GM13976 (cell line): ENCODE measurements at places on chromosomes 5 and 9.

DNA sequence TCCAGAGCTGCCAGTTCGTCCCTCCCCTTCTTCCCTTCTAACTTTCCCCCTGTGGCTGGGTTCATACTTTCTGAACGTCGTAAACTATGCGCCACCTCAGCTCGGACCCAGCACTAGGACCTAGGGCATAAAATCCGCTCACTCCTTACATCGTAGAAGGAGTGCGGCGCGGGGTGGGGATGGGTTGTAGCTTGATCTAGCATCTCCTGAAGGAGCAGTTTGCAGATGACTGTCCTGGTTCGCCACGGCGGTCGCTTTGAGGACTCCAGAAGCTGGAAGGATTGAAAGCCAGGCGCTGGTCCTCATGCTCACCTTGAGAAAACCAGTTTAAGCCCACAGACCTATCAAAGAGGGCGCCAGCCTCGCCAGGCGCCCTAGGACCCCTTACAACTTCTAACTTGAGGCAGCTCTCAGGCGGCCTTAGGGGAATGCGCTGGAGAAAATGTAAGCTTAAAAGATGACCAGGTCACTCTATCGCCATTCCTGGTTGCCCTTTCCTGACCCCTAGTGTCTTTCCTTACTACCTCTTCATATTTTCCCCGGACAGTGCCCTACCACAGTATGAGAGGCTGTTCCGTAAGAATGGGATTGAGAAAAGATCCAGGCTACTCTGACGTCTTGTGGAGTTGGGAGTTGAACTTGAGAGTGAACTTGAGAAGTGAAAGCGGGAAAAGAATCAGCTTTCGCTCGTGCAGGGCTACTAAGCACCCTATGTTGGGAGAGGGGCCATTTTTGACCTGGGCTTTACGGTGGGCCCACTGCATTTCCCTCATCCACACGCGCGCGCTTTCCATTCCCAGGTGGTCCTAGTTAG, 2.8 kb downstream of the RORB start:
- peak; percentile 7 for DNase-seq

DNA sequence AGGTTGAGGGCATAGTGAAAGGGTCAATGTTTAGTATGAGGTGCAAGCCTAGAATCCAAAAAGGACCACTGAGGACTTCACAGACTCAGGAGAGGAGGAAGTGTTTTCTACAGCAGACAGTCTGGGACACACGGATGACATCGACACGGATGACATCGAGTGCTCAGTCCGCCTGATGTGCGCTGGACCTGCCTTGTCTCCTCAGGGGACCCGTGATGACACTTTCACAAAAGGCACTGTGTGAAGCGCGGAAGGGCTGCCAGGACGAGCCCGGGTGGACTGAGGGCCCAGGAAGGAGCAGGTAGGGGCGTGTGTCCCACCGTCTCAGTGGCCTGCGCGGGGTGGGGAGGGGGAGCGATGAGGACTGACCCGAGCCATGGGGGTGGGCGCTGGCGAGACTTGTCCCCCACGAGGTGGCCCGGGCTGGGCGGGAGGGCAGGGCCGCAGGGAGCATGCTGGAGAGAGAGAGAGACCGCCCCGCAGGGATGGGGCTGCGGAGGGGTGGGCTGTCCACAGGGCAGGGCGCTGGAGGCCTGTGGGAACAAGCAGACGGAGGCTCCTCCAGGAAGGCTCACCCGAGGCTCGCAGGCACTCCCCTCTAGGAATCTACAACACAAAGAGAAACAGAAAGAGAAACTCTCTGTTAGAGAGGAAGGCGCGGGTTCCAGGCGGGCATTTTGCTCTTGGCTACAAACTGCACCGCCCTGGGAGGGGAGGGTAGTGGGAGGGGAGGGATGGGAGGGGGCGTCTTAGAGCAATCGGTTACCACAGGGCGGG, 54.9 kb downstream of the USP20 start:
- no peak for DNase-seq

GRCh38 chr5:94501365-94501764, 117.0 kb downstream of the KIAA0825 start:
- DNase-seq = no peak

DNA sequence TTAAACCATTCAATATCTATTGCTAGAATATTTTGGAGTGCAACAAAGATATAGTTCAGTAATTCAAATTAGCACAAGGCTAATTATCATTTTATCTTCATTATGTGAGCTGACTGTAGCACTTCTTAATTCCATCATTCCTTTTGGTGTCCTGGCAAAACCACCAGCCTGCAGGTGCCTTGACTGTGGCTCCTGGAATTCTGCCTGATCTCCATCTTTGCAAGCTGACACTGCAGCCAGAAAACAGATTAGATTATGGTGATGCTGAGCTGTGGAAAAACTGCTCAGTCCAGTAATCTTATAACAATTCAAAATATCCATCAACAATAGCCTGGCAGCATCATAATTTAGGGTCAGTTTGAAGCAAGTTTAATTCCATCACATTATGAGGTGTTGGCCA, 919.5 kb downstream of the DTWD2 start:
- no peak for DNase-seq

GRCh38 chr5:154284433-154284832, 93.9 kb downstream of the GALNT10 start:
- DNase-seq = peak; percentile 41

DNA sequence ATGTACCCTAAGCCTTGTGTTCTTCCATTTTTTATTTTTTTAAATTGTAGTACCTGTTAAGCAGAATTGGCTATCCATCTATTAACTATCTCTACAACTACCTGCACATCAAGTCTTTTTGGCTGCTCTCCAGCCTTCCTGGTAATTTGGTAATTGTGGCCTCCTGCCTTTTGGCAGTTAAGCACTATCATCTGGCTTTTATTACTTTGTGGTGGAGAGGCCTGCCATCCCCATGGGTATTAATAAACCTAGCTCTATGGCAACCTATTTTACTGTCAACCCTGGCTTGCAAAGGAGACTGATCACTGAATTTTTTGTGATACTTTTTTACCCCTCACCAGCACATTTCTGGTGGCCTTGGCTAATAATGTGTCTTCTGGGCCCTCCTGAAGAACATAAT, 20.5 kb downstream of the SELENOP start:
- DNase-seq = no peak

DNA sequence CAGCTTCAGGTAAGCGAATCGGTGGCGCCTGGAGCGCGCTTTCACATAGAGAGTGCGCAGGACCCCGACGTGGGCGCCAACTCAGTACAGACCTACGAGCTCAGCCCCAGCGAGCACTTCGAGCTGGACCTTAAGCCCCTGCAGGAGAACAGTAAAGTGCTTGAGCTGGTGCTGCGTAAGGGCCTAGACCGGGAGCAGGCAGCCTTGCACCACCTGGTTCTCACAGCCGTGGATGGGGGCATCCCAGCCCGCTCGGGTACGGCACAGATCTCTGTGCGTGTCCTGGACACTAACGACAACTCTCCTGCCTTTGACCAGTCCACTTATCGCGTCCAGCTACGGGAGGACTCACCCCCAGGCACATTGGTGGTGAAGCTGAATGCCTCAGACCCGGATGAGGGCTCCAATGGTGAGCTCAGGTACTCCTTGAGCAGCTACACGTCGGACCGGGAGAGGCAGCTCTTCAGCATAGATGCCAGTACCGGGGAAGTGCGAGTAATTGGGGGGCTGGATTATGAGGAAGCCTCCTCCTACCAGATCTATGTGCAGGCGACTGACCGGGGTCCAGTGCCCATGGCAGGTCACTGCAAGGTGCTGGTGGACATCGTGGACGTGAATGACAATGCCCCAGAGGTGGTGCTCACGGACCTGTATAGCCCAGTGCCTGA, 1.1 kb downstream of the PCDHAC2 start:
- no peak for DNase-seq

DNA sequence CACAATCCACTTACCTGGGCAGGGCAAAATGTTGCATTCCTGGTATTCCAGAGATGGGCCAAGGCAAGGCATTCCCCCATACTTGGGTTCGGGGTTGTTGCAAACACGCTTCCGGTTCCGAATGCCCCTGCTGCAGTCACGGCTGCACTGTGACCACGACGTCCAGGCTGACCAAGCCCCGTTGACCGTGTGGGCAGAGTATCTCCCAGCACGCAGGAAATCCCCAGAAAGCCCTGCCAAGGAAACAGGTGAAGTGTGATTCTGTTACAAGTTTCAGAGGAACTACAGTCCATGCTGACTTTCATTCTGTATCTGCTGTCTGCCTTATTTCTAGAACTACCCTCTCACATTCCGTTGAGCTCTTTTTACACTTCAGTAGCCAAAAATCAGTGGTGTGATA, 483.0 kb downstream of the SEMA5A start:
- peak; percentile 34 for DNase-seq

DNA sequence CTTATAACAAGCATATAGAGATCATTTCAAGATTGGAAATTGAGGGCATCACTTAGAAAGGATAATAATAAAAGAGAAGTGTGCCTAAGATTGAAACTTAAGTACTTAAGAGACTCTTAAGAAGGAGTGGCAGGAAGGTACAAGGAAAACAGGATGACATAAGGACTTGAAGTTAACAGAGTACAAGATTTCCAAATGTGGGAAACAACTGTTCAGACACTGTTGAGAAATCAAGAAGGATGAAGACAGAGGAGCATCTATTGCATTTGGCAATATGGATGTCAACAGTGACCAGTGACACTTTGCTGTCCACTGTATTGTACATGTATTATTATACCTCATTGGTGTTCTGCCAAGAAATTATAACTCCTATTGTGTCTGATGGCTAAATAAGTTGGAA, 157.8 kb upstream of the PTGER4 start:
- DNase-seq = no peak

GRCh38 chr5:89315286-89316100, 432.5 kb upstream of the MEF2C start:
- no peak for DNase-seq

DNA sequence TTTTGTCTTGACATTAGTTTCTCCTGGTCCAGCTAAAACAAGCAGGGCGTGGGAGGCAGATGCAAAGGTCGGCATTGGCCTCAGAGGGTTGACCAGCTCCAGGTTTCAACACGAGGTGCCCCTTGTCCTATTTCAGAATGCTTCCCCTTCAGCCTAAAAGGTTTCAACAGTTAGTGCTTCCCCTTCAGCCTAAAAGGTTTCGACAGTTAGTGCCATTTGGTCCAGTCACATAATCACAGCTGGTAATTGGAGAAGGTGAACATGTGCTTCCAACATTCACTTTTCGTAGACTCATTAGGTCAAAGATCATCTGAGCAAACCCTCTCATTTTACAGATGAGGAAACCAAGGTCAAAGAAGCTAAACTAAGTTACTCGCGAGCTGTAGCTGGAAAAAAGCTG, 270.3 kb upstream of the MAP3K1 start:
- DNase-seq = no peak

- no peak for DNase-seq
Measured at GRCh38 chr9:28136113-28136512, 562.8 kb upstream of the C9orf72 start.

- no peak for DNase-seq
Measured at GRCh38 chr5:158877124-158877581, 222.6 kb downstream of the EBF1 start.

GRCh38 chr9:133428617-133429101, 6.5 kb downstream of the ADAMTS13 start:
- DNase-seq = peak; percentile 86

DNA sequence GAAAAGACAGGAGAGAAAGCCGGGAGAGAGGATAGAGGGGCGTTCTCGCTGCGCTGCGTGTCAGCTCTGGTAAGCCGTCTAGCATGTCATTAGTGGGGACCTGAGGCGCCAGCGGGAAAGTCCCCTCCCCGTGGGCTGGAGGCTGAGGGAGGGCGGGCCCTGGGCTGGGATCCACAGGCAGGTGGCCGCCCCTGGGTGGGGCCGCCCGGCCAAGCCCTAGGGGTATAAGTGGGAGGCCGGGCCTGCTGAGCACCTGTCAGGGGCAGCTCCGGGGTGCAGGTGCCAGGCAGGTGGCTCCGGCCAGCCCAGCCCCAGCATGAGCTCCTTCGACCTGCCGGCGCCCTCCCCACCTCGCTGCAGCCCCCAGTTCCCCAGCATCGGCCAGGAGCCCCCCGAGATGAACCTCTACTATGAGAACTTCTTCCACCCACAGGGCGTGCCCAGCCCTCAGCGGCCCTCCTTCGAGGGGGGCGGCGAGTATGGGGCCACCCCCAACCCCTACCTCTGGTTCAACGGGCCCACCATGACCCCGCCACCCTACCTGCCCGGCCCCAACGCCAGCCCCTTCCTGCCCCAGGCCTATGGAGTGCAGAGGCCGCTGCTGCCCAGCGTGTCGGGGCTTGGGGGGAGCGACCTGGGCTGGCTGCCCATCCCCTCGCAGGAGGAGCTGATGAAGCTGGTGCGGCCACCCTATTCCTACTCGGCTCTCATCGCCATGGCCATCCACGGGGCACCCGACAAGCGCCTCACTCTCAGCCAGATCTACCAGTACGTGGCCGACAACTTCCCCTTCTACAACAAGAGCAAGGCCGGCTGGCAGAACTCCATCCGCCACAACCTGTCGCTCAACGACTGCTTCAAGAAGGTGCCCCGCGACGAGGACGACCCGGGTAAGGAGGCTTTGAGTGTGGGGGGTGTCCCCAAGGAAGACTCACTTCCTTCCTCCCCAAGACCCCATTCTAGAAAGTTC, at the start of gene FOXI1:
Gene FOXI1, plus strand, starts transcription at position 256 of the 970 bp plus-strand sequence. Its CDS starts 61 bp downstream, at position 317.
- DNase-seq = no peak

DNA sequence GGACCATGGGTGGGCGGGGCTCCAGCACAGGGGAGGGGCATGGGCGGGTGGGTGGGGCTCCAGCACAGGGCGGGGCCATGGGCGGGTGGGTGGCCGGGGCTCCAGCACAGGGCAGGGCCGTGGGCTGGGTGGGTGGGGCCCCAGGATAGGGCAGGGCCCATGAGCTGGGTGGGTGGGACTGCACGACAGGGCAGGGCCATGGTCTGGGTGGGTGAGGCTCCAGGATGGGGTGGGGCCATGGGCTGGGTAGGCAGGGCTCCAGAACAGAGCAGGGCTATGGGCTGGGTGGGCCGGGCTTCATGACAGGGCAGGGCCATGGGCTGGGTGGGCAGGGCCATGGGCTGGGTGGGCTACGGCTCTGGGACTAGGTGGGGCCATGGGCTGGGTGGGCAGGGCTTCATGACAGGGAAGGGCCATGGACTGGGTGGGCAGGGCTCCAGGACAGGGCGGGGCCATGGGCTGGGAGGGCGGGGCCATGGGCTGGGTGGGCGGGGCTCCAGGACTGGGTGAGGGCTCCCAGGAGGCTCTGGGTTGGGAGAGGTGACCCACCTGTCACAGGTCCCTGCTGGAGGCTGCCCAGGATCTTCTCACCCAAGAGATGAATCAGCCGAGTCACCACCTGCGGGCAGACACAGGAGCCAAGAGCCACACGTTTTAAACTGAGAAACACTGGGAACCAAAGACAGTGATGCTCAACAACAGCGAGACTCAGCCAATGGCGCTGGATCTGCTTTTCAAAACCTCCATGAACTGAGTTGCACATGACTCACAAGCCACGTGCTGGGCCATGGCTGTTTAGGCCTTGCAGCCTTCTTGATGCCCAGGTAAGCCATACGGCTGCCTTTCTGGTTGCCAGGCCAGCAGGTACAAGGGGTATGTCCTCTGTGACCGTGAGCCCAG, 33.6 kb upstream of the NSMF start:
- DNase-seq = peak; percentile 77

DNA sequence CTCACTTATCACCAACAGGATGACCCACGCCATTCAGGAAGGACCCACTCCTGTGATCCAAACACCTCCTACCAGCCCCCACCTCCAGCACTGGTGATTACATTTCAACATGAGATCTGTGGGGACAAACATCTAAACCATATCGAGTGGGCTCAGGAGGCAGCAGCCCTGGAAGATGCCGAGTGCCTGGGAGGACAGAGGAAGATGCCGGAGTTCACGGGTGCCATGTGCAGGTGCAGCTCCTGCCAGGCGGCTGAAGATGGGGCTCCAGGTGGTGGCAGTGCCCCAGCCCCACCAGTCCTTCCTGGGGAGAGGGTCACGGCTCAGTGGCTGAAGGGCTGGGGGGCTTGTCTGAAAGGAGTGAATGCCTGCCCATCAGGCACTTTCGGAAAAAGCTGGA, 6.1 kb upstream of the CEP72 start:
- DNase-seq = no peak

- DNase-seq = no peak
Measured at GRCh38 chr9:19411316-19411715, 2.5 kb downstream of the ACER2 start.
